ENCODE measurements at places on chromosomes 4 and X.

DNA sequence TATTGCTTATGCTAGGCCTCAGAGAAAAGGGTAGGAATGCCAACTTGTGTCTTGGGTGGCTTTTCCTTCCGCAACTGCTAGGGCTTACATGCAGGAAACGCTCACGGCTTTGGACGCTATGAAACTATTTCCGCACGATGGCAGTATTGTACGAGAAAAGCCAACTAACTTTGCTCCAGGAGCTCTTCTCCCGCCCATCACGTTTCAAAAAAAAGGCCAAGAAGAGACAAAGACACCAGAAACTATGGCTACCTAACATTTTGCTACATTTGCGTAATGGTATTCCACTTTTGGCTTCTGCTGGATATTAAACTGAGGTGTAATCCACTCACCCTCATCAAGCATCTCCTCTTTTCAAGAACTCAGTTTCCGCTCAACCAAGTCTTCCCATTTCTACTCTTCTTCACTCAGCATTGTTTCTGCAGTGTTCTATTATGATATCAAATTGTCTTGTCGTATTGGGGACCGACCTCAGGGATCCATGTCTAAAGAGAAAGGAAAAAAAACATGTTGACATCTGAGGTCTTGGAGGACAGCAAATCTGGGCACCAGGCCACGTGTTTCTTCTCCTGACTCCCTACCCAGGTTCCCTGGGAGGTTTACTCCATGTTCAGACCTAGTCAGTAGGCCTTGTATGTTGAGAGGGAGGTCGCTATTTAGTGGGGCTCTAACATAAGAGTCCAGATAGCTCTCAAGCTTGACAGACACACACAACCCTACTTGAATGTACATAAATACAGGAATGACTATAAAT, 239.4 kb upstream of the STK26 start:
- DNase-seq = no peak

DNA sequence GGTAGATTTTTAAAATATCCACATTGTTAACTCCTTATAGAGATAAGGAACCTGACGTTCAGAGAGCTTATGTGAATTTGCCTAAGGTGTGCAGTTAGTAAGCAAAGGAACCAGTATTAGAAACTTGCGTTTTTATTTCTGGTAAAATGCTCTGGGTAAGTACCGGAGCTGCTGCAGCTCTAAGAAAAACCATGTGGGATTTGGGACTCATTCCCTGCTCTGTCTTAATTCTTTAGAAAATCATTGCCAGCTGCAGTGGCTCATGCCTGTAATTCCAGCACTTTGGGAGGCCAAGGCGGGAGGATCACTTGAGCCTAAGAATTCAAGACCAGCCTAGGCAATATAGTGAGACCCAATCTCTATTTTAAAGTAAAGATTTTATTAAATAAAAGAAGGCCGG, 5.8 kb downstream of the CCKAR start:
- no peak for DNase-seq

DNA sequence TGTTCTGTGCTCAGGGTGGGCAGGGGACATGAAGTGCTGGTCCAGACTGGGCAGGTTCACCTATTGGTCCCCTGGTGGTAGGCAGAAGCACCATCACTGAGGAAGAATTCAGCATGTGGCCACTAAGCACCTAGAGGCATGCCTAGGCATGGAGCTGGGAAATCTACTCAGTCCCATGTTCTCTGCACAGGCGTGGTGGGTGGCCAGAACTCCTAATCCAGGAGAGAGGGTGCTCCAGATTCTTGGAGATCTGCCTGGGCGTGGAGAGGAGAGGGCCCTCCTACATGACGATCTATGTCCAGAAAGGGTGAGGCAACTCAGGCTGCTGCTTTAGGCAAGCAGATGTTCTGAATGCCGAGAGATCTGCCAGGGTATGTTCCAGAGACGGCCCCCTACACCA, 44.6 kb upstream of the MAGEC2 start:
- DNase-seq = no peak

GRCh38 chrX:72045141-72045540, 86.6 kb downstream of the RTL5 start:
- DNase-seq = no peak

DNA sequence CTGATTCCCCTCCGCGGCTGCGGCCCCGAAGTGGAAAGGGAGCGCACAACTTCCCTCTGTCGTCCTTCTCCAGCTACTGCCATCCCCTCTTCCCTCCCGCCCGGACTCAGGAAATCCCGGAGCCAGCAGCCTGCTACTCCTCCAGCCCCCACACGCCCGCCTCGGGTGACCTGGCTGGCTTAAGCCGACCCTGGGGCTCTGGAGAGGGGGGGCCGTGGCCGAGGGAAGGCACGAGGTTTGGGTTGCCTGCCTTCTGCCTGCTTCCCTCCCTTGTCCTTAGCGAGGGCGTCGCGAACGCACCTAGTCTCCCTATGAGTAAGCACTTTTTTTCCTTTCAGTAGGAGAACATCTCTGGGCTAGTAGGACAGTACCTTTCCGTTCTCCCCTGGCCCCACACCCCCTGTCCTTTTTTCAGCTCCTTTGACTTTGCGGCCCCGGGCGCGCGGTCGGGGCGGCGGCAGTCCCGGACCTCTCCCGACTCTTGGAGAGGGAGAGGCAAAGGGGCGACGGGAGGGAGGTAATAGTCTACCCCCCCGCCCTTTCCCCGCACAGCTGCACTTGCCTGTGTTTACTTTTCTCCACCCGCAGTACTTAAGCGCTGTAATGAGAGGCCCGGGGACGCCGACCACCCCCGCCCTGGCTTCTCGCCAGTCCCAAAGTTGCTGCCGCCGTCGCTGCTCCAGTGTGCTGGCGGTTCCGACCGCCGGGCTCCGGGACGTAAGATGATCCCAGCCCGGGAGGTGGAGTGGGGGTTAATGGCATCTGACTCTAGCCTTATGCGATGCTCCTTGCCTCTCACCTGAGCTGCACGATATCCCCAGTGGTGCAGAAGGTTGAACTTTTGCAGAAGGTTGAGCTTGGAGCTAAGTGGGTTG, 868 bp downstream of the PLS3 start:
- no peak for DNase-seq

- no peak for DNase-seq
These were observed 56.9 kb downstream of the NSG1 start for GRCh38 chr4:4443821-4444220.

DNA sequence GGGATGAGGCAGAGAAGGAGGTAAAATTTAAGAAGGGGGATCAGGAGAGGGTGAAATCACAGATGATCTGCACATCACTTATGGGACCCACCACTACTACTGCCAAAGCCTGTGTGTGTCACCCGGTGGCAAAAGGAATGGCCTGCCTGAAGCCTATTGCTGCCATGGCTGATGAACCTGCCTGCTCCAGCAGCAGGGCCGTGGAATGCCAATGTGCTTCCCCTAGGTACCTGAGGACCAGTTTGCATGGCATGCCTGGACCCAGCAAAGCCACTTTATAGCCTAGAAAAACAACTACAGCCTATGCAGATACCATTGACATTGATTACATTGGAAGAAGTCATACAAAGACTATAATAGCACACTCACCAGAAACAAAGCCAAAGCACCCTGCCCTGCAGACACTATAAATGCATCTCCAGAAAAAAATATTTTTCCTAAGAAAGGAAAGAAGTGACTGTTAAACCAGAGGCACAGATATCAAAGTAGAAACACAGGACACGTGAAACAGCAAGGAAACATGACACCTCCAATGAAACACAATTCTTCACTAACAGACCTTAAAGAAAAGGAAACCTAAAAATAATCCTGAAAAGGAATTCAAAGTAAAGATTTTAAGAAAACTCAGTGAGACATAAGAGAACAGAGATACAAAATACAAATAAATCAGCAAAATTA, 680.7 kb upstream of the GRID2 start:
- no peak for DNase-seq

- DNase-seq = no peak
These were observed 89.2 kb downstream of the ZNF330 start for GRCh38 chr4:141309874-141310273.

DNA sequence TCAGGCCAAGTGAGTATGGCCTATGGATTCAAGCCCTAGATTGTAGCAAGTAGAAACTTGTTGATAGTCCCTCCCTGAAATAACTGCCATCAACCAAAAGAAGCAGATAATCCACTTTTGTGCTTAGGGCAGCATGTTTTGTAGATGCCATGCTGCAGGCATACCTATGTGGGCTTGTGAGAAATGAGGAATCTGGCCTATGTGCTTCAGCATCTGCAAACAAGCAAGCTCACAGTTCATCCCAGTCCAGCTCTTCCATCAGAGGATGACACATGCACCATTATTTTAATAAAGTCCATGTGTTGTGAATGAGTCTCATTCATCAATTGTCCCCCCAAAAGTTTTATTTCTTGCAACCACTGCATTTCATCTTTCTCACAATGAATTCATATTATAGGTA, 421.9 kb upstream of the DIPK2B start:
- no peak for DNase-seq

DNA sequence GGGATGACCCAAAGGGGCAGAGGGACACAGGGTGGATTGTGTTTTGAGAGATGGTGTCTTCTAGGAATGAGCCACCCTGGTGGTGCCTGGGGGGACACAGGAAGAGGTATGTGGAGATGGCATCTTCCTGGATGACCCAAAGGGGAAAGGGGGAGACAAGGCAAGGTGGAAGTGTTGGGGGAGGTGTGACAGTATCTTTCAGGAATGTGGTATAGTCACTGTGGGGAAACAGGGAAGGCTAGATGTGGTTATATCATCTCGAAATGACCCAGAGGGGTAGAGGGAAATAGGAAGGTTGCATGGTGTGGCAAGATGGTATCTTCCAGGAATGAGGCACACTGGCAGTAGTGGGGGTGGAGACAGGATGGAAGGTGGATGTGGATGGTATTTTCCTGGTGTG, 62.9 kb downstream of the MAOA start:
- no peak for DNase-seq

DNA sequence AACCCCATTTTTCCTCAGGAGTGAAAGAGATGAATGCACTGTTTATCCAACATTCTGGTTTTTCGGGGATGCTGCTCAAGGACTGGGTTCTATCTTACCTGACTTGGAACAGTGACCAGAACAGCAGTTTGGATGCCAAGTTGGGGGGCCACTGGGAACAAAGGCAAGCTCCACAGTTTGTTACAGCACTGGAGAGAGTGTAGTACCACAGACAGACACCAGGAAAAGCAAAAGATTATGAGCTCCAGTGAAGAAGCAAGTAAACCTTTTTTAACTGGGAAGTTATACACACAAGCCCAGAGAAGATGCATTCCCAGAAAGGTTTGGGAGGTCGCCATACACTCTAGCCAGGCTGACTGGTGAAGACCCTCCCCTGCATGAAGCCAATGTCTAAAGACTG, 13.6 kb downstream of the C4orf36 start:
- no peak for DNase-seq

- no peak for DNase-seq
These were observed 119.6 kb downstream of the AFF2 start for GRCh38 chrX:148620023-148620422.

DNA sequence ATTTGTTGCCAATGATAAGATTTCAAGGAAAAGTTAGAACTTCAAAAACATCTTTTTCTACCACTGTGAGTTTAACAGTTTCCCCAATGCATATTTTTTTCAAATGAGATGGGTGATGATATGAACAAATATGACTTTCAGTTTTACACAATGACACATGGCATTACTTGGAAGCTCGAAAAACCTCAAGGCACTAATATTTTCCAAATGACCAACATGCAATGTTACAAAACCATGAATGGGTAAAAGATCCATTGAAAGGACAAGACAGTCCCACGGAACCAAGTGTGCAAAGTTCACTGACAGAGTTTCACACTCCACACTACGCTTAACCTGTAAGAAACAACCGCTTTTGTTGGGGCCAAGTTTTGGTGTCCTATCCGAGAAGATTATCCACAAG, 84.5 kb downstream of the CD99L2 start:
- no peak for DNase-seq

- DNase-seq = no peak
These were observed at the start of gene IGFBP7 for GRCh38 chr4:57109847-57110639. IGFBP7 (minus strand) TSS chr4:57110385; CDS start chr4:57110351, 34 bp downstream.

DNA sequence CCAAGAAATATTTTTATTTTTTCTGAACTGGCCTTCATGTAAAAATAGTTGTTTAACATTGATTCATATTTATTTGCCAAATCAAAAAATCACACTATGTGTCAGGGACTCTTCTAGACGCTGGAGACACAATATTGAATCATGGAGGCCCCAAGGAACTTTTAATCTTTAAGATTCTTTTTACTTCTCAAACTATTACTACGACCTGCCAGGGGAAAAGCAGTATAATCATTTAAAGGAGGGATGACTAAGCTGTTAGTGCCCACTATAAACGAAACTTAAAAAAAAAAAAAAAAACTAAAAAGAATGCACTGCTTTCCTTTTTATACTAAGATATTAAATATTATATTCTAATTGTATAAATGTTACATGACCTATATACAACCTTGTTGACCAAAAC, 84.7 kb downstream of the PPA2 start:
- no peak for DNase-seq

- no peak for DNase-seq
These were observed 26.2 kb downstream of the TEC start for GRCh38 chr4:48243429-48243828.

- DNase-seq = no peak
These were observed at the start of gene CCDC160 for GRCh38 chrX:134236626-134237614. CCDC160 (plus strand) TSS chrX:134237182; CDS start chrX:134244801, 7,619 bp downstream.

GRCh38 chr4:7171191-7171900, 21.0 kb upstream of the SORCS2 start:
- DNase-seq = no peak

- DNase-seq = no peak
These were observed 714.5 kb upstream of the TENM3 start for GRCh38 chr4:181528570-181529184.

GRCh38 chr4:57504139-57504538, 394.0 kb upstream of the IGFBP7 start:
- DNase-seq = no peak

- no peak for DNase-seq
These were observed 332.8 kb downstream of the SH2D1A start for GRCh38 chrX:124679199-124679598.

GRCh38 chrX:118538386-118538785, 42.8 kb downstream of the DOCK11 start:
- DNase-seq = no peak

- DNase-seq = no peak
These were observed 148.8 kb downstream of the INPP4B start for GRCh38 chr4:142697320-142697719.

- DNase-seq = no peak
These were observed 7.4 kb downstream of the ARHGAP10 start for GRCh38 chr4:147739239-147739823.

DNA sequence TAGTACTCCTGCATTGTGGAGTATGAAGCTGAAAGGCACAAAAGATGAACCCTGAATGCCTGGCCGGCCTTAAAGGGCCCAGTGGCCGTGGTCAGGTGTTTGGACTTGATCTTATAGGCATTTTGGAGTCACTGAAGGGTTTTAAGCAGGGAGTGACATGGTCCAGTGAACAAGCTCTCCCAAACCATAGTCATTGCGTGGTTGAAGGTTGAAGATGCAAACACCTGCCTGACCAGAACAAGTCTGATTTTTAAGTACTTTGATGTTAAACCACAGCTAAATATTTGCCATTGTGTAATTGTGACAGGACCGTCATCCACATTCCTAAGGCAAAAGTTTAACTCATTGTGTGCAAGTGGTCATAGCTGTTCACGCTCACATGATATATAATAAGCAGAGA, 3.3 kb downstream of the STK32B start:
- DNase-seq = no peak
